Dermis blood vessel endothelial cell (primary cell): ENCODE measurements at places on chromosomes 4 and X. TPM values are rescaled to one million over a fixed set of nuclear protein-coding genes. Genes with fewer than 3 reads are reported as not detected.

DNA sequence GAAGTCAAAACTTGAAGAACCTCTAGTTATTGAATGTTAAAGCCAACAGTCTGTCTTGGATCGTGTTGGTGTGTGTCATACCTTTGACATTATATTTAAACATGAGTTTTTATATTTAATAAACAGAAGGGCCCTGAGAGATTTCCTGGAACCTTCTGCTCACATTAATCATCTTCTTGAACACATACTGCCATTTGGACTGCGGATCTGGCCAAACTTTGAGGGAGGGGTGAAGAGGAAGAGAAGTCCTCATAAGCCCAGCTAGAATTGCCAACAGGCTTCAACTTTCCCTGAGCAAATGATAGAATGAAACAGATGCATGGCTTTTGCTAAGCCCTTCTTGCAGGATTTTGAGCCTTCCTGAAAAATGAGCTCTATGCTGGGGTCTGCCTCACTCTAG, 27.4 kb downstream of the CCKAR start:
- DNase-seq = no peak

DNA sequence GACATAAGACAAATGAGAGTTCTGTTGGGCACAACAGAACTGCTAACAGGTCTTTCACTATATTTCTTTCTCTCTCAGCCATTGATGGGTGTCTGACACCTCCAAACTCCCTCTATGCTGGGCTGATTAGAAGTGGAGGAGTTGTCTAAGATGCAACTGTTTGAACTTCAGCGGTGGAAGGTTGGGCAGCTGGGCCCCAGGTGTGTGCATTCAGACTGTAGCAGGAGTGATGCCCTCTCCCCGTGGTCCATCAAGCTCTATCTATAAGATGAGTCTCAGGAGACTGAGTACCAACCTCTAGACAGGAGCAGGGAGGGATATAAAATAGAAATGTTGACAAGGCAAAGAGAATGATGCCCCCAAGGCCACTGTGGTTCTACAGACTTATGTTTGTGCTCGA, 28.2 kb upstream of the CHRNA9 start:
- DNase-seq = no peak

DNA sequence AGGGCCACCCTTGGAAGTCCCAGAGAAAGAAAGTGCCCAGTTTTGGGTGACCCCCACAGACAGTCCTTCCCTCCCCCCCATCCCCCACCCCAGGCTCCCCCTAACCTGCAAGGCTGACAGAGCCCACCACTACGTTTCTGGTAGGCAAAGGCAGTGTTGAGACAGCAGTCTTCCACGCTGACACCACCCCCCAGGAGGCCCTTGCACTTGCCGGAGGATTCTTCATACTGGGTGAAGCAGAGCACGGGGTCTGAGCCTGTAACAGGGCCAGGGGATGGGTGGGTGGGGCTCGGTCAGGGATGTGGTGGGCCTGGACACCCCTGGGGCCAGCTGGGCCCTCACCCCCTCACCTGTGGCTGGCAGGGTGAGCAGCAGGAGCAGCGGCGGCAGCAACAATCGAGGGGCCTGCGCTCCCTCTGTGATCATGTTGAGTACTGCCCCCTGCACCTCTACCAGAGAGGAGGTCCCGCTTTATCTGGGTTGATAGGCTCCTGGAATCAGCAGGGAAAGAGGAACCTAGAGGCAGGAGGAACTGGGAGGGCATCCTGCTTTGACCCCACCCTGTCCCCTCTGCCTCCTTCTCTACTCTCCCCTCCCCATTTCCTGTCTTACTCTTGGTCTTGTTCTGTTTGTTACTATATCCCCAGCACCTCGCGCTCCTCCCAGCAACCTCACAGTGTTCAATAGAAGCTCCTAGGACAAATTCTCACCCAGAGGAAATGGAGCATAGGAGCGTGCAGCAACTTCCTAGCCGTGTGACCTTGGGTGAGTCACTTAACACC, at the start of gene CFP:
TSS of gene CFP (minus strand) at position 512 of the 782 bp plus-strand sequence. CDS start at position 426, 86 bp downstream.
- no peak for DNase-seq

GRCh38 chr4:158201322-158201721, 9.0 kb upstream of the TMEM144 start:
- no peak for DNase-seq

DNA sequence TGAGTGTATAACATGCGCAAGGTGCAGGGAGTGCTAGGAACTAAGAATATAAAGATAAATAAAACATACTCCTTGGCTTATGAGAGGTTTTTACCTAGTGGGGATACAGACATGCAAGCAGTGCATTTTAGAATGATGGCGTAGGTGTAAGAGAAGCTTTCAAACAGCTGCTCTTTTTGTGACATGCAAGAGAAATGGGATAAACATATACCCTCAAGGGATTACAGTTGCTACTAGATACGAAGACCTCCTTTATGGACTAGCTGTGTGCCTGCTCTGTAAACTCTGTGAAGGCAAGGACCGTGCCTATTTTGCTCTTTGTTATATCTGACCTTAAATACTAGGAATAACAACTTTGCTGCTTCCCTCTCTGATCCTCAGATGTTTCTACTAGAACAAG, 39.0 kb upstream of the SLITRK4 start:
- DNase-seq = no peak

DNA sequence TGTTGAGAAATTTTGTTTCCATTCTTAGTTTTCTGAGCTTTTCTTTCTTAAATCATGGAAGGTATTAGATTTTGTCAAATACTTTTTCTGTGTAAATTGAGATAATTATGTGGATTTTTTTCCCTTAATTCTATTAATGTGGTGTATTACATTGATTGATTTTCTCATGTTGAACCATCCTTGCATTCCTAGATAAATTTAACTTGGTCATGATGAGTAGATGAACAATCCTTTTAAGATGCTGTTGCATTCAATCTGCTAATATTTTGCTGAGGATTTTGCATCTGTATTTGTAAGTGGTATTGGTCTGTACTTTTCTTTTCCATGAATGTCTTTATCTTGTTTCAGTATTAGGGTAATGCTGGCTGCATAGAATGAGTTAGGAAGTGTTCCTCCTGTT, 20.3 kb upstream of the CTBP1 start:
- DNase-seq = no peak

NXF2 gene
- total RNA-seq = not detected in 2 replicates

DNA sequence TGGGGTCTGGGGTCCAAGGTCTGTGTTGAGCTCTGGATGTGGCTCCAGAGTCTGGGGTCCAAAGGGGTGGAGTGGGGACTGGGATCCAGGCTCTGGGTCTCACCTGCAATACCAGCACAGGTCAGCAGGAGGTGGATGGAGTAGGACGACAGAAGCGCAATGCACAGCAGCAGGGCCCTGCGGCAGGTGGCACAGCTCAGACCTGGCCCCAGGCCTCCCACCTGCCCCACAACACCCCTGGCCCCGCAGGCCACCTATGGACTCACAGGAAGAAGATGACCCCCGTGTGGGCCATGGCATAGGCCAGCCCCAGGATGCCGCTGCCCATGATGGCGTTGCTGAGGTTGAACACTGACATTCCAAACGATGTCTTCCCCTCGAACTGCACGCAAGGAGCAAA, 3.4 kb downstream of the SLC38A5 start:
- DNase-seq = no peak

DNA sequence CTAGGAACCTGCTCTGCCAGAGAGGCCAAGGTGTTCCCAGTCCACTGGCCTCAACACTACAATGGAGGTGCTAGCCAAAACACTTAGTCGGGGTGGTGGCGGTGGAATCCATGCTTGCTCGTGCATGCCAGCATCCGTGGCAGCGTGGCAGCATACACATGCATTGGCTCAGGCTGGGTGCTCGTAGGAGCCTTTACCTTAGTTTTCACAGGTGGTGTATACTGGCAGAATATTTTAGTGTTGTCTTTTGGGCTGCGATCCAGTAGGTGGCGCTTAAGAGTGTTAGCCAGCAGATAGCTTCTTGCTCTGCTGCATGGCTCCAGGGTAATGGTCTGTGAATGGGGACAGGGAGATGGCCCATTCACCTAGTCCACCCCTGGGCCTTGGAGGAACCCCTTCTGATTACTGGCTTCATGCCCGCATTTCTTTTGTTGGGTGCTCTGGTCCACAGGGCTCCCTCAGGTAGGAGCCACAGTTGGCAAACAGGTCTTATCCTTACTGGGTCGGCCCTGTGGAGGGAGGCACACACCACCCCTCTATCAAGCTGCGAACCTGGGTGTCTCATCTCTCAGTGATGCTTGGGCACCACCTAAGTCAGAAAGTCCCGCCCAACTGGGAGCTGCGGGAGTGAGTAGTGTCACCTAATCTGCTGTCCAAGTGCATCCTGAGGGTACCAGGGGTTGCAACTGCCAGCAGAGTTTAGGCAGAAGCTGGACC, 40.0 kb downstream of the RIPPLY1 start:
- DNase-seq = peak; percentile 35

- no peak for DNase-seq
Measured at GRCh38 chr4:147173322-147173721, 227.7 kb upstream of the TTC29 start.

TMEM271 gene
- total RNA-seq = not detected in 2 replicates
